ENCODE measurements at places on chromosomes 2 and 18. TPM values are rescaled to one million over a fixed set of nuclear protein-coding genes. Genes with fewer than 3 reads are reported as not detected.

The C2orf66 gene
- 1.4 TPM for polyA plus RNA-seq

The CLEC4F gene
- polyA plus RNA-seq, result not detected

The SMYD1 gene
- polyA plus RNA-seq, result not detected

The TUBA4A gene
- polyA plus RNA-seq, result not detected

The DNAJC5G gene
- polyA plus RNA-seq, result not detected

The DSG2 gene
- 0.94 TPM for polyA plus RNA-seq

The LRRTM1 gene
- 0.86 TPM for polyA plus RNA-seq

The GPR39 gene
- 1.1 TPM for polyA plus RNA-seq

The MLPH gene
- not detected for polyA plus RNA-seq

The CIDEA gene
- not detected for polyA plus RNA-seq

The SATB2 gene
- not detected for polyA plus RNA-seq

Measured in neural cell (in vitro differentiated cells).